ENCODE measurements at places on chromosomes 6 and 20.

GRCh38 chr6:166492092-166492741, 94.3 kb downstream of the RAMACL start:
- no peak for DNase-seq

GRCh38 chr20:9377007-9377406, 137.4 kb upstream of the LAMP5 start:
- DNase-seq = no peak

- no peak for DNase-seq
Measured at GRCh38 chr20:48834278-48834677, 6.5 kb upstream of the PREX1 start.

DNA sequence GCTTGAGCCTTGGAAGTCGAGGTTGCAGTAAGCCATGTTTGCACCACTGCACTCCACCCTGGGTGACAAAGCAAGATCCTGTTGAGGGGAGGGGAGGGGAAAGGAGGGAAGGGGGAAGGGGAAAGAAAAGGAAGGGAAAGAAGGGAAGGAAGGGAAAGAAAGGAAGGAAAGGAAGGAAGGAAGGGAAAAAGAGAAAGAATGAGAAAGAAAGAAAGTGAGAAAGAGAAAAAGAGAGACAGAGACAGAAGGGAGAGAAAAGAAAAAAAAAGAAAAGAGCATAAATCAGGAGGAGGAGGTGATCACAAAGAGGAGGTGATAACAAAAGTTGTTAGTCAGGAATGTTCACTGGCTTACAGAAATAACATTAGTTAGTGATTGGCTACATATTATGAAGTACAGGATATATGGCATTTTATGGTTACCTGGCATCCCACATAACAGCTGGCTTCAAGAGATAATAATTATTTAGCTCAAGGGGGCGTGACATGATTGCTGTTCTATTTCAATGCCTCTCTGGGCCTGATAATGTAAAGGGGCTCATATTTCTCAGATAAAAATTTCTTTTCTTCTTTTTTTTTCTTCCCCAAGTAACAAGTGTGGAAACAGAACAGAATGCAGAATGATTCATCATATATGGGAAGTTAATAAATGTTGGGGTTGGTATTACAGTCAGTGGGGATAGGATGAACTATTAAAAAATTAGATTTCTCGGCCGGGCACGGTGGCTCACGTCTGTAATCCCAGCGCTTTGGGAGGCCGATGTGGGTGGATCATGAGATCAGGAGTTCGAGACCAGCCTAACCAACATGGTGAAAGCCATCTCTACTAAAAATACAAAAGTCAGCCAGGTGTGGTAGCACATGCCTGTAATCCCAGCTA, 27.1 kb downstream of the SAMHD1 start:
- DNase-seq = no peak

- no peak for DNase-seq
Measured at GRCh38 chr6:16623731-16624130, 137.5 kb downstream of the ATXN1 start.

- DNase-seq = no peak
Measured at GRCh38 chr6:80158478-80158989, 52.1 kb downstream of the BCKDHB start.

DNA sequence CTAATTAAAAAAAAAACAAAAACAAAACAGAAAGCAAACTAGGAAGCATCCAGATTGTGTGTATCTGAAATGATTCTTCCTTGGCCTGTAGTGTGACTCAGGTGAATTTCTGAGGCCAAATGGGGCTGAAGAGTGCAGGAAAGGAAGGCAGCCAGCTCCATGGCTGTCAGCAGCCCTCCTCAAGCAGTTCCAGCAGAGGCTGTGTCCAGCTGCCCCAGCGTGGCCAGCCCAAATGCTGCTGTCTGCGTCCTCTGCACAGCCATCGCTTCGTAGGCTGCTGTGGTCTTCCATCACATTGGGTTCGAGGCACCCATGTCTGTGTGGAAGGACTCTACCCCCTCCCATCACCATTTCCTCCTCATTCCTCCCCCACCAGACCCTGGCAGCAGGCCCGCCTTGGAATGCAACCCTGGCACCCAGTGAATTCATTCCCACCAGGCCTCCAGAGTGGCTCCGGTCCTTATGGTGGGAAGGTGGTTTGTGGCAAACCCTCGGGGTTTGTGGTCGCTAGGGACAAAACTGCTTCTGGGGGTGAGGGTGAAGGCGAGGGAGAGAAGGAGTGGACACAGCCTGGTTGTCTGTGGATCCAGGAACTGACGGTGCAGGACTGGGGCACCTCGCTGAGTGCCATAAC, 81.5 kb downstream of the MYLK4 start:
- no peak for DNase-seq

DNA sequence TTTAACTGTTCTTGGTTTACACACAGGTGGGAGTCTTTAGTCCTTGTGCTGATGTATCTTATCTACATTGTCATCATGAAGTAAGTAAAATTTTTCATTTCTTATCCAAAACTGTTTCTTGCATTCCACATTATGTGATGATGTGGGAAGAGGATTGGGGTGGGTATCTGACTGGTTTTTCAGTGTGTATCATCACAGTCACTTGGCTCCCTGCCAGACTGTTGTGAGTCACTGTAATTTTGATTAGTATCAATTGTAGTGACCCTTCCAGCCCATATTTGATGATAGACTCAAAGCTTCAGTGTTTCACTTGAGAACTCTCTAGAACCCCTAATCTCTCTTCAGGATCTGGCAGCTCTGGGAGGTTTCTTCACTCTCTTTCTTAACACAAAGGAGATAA, 84.5 kb upstream of the RIN2 start:
- DNase-seq = no peak

- DNase-seq = no peak
Measured at GRCh38 chr20:32583581-32584070, 1.5 kb downstream of the NOL4L start.

DNA sequence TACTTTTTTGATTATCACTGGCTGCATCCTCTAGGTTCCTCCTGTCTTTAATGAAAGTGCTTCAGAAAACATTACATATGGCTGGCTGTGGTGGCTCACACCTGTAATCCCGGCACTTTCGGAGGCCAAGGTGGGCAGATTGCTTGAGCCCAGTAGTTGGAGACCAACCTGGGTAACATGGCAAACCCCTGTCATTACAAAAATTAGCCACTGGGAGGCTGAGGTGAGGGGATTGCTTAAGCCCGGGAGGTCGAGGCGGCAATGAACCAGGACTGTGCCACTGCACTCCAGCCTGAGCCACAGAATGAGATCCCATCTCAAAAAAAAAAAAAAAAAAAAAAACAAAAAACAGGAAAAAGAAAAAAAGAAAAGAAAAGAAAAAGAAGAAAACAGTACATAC, 35.3 kb downstream of the BEND3 start:
- no peak for DNase-seq

DNA sequence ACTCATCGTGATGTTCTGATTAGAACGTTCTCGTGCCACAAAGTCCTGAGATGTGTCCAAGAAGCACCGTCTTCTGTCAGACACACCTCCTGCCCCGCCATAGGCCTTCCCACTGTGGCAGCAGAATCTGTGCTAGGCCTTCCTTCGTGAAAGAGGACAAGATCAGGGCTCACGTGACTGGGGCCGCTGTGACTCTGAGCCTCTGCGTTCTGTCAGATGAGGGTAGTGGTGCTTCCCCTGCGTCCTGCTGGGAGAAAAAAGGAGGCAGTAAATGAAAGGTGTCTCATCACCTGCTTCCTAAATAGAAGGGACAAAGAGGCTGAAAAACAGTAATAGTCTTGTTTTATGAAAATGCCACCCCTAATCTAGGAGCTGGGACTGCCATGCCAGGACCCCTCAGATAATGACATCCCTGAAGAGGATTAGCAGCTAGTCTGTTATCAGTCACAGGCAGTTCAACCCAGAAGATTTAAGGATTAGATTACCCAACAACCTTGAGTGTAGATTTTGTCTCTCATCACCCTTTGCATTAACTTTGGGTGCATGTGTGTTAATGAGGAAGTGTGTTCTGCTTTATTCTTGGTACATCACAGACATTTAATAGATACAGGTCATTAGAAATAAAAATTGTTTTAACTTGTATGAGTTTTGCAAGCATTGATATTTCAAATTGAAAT, 4.1 kb downstream of the DNAJC5 start:
- DNase-seq = no peak

GRCh38 chr6:156778454-156779205, 1.5 kb downstream of the ARID1B start:
- DNase-seq = no peak

- no peak for DNase-seq
Measured at GRCh38 chr20:1644101-1644962, 13.2 kb downstream of the SIRPG start.

- no peak for DNase-seq
Measured at GRCh38 chr6:27684264-27685211, 211.6 kb upstream of the ZNF184 start.

DNA sequence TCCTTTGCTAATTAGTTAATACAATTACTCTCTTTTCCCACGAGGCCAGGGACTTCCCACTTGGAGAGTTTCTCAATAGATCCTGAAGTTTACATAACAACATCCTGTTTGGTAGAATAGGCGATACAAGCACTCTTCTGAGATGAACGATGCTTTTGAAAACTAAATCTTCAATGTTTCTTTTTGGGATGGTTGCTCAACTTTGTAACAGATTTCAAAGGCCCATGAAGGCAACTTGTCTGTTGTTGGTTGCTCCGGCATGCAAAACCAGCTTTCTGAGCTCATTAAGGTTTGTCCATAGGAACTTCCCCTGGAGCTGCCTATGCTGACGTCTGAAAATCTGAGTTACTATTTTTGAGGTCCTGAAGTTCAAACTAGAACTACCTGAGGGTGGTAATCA, 25.9 kb upstream of the ROS1 start:
- no peak for DNase-seq

- DNase-seq = no peak
Measured at GRCh38 chr6:23145781-23146180, 576.4 kb downstream of the HDGFL1 start.

DNA sequence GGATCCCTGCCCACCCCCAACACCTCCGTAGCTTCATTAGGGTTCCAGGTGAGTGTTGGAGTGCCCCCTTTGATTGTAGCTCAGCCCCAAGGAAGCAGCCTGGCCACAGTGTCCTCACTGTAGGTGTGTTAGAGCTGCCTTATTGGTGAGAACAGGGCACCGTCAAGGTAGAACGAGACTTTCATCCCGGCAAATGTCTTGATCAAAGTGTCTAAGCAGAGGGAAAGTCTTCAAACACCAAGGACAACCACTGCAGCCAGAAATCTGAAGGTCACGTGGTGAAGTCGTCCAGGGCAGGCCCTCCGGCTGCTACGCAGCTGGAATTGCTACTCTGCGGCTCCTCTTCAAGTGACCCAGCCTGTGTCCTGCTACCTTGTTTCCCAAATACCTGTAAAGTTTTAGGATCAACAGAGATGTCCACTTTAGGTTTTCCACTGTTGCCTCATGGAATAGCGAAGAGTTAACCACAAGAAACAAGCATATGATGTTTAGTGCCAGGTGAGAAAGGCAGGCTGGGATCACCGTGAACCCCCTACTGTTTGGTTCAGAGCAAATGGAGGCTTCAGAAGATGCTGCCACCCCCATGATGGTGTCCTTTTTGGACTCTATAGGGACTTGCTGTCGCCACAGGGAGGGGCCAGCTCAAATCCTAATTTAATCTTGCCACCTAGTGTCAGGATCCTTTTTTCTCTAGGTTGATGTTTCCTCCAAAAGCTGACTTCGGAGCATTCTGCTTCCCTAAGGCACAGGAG, 1.7 kb upstream of the DLL1 start:
- no peak for DNase-seq

DNA sequence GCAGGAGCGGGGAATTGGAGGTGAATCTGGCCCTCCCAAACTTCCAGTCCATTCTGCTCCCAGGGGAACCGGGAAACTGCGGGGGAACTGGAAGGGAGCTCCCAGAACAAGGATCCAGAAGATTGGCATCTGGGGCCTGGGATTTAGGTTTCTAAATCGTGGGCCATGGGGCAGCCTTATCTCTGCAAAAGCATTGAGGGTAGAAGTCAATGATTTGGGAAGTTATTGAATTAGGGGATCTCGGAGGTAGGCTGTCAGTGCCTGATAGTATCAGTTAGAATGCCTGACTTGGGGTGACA, 45.1 kb downstream of the HNF4A start:
- DNase-seq = no peak

- DNase-seq = no peak
Measured at GRCh38 chr20:32751702-32752457, 8.6 kb upstream of the COMMD7 start.

DNA sequence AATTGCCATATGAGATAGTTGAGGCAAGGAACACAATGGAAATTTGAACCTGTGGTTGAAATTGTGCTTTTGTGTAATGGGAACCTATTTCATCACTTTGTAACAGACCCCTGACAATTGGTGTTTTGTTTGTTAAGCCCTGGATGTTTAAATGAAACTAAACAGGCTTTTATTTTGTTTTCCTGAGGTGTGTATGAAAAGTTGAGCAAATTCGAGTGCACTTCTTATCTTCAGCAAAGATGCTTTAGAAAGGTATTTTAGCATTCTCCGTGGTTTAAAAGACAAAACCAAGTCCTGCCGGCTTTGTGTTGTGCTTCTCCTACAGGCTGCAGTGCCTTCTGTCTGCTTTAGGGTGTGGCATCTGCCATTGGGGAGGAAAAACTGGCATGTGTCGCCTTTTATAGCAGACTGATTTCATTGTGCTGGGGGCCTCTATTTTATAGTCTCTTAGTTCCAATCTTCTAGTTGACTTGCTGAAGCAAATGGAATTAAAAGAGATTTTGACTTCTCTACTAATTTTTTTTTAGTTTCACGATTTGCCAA, 2.2 kb upstream of the ARID1B start:
- DNase-seq = no peak

- no peak for DNase-seq
Measured at GRCh38 chr6:9766240-9766915, 648.5 kb downstream of the TFAP2A start.

- DNase-seq = no peak
Measured at GRCh38 chr6:158684745-158685324, 35.0 kb downstream of the SYTL3 start.
